ENCODE measurements at places on chromosomes 3 and 15.
A peak's percentile ranks its signal among the peaks of the same experiment; 100 is the strongest.

DNA sequence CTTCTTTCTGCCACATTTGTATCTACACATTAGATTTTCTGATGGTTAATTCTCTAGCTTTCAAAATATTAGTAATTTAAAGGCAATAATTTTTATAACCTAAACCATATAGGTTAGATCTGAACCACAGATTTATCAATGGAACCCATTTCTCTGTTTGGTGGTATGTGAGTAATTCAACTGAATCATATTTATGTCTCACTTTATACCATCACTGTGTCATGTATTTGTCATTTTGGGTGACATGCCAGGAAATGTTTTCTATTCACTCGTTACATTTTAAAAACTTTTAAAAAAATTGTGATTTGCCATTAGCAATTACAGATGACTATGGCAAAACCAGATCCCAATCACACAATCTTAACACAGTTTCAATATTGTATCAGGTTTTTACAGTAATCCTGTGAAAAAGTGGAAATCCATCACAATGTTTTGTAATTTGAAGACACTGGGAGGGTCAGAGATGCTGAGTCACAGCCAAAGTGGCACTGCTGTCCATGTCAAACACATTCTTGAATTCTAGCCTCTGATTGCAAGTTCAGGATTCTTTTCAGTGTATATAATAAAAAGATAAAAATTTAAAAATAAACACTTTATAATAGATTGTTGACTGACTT is 356.0 kb upstream of the RBMS3 start:
- no peak for DNase-seq

- no peak for DNase-seq
Observed at GRCh38 chr3:118863731-118864322, 170.8 kb downstream of the IGSF11 start.

- DNase-seq, result no peak
Observed at GRCh38 chr3:66326340-66326739, 105.5 kb downstream of the SLC25A26 start.

GRCh38 chr3:115768661-115769060 is 145.4 kb downstream of the GAP43 start:
- no peak for DNase-seq

DNA sequence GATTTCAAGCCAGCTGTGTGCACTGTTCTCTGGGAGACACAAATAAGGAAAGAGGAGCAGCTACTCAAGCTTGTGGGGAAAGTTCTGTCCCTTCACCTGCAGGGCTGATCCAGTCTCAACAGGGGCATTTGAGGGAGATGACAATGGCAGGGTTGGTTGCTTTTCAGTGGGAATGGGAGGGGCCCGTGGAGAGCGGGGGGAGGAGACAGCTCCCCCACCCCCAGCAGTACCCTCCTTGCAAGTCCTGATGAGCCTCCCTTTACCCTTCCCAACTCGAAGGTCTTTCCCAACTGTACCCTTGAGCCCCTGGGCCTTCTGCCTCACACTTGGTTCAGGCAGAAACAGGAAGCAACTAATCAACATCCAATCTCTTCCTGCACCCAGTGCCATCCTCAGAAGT is 71.8 kb upstream of the SNRPA1 start:
- no peak for DNase-seq

DNA sequence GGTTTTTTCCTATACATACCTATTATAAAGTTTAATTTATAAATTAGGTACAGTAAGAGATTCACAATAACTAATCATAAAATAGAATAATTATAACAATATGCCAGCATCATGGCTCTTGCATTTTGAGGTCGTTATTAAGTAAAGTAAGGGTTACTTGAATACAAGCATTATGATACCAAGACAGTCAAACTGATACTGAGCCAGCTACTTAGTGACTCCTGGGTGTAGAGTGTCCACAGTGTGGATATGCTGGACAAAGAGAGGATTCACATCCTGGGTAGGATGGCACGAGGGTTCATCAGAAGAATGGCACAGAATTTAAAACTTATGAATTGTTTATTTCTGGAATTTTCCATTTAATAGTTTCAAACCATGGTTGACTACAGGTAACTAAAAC is 157.2 kb upstream of the IL12A start:
- no peak for DNase-seq

DNA sequence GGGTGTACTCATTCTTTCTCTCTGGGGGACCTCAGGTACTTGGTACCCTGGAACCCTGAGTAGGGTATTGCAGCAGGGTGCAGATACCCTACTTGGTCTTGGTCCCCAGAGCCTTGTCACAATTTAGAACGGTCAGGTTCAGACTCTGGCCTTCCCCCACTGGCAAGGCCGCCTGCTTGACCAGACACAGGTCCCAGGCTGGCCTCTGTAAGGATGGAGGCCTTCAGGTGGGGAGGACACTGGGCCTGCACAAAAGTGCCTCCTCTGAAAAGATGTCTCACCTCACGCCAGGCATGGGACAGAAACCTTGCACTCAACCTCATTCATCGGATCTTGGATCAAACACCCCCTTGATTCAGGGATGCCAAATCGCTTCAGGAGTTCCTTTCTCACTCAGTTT is 158.4 kb downstream of the KLF13 start:
- DNase-seq, result no peak

DNA sequence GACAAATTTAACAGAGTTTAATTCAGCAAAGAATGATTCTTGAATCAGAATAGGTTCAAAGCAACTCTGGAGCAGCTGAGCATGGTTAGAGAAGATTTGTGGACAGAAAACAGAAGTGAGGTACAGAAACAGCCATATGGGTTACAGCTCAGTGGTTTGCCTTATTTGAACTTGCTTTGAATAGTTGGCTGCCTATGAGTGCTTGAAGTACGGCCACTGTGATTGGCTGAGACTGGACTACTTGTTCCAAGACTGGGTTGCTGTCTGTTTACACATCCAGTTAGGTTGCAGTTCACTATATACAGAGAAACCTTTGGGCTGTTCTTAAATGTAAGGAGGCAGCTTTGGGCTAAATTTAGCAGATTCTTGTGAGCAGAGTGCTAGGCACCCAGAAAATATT is 79.4 kb upstream of the CADPS start:
- no peak for DNase-seq

- no peak for DNase-seq
Observed at GRCh38 chr3:122581622-122582021, 4.2 kb downstream of the PARP15 start.

DNA sequence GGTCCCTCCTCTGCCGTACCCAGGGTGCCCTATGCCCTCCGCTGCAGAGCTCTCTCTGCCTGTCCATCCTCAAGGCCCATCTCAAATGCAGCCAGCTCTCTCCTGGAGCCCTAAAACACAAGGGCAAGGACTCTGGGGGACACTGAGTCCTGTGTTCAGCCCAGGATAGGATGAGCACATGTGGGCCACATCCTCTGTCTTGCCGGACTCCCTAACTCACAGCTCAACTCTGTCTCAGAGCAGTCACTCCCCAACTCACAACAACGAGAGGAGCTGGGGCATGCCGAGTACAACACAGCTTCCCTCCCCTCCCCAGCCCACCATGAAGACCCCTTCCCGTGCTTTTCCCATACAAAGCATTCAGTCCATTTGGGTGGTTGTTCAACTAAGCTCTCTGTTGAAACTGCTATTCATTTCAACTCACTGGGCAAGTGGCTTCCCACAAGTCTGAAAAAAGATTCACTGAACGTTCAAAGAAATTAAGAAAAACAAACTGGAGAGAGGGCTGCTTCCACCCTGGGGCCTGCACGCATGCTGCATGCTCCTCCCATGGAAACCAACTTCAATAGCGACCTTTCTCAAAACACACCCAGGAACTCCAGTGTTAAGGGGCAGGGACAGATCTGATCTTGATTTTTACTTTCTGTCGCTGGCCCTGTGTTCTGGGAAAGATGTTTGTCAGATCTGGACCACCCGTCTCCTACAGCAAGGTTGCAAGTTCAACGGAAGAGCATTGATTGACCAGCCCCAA is 124.3 kb upstream of the IGF1R start:
- DNase-seq, result no peak

GRCh38 chr15:81473177-81473576 is 99.2 kb upstream of the TMC3 start:
- no peak for DNase-seq

GRCh38 chr15:67170143-67170925 is 84.1 kb downstream of the AAGAB start:
- no peak for DNase-seq

DNA sequence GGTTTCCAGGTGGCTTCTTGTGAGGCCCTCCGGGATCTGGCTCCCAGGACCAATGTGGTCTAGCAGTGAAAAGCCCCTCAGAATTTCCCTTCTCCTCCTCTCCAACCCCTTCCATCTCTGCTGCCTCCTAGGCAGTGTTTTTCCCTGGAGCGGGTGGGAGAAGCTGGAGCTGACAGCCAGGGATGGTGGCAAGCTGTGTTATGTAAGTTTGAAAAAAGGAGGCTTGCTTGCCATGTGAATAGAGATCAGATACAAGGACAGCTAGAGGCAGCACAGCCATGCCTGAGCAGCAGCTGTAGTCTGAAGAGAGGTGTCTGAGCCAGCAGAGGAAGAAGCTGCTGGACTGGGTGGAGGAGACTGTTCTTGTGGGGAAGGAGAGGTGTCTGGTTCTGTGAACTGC is 20.6 kb downstream of the SNAPC5 start:
- DNase-seq, result no peak

- no peak for DNase-seq
Observed at GRCh38 chr3:41352510-41352909, 153.2 kb downstream of the CTNNB1 start.

GRCh38 chr15:62752657-62753517 is 289.7 kb upstream of the TPM1 start:
- no peak for DNase-seq

DNA sequence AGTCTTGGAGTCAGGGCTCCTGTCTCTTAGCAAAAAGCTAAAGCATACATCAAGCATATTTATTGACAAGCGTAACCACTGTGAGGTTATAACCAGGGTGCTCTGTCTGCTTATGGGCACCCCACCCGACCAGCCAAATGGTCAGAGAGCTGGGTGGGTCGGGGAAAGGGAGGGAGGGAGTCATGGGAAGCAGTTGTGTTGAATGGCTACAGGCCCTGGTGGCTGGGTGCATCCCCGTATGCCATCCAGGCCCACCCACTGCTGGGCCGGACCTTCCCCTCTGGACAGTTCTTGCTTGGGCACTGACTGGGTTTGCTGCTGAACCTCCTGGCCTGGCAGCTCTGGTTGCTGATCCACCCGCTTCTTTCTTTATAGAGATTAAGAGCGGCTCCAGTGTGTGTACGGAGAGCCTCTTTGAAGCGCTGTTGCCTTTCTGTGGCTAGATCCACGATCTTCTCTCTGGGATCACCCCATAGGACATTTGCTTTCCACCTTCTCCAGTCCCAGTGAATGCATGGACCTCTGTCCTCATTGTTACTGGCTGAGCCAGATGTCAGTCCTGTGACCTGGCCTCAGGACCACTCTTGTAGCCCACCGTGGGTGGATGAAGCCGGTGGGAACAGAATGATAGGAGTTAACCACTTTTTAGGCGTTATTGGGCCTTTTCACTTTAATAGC is 59.6 kb downstream of the SMAD3 start:
- DNase-seq, result no peak

GRCh38 chr3:69491975-69492374 is 106.1 kb upstream of the FRMD4B start:
- DNase-seq, result no peak

GRCh38 chr15:38622304-38622703 is 57.7 kb upstream of the RASGRP1 start:
- DNase-seq, result no peak

GRCh38 chr3:96877510-96877909 is 63.1 kb downstream of the EPHA6 start:
- no peak for DNase-seq

- DNase-seq, result no peak
Observed at GRCh38 chr3:131983689-131984088, 51.1 kb downstream of the CPNE4 start.

GRCh38 chr15:52463638-52464037 is 65.0 kb downstream of the MYO5A start:
- DNase-seq, result no peak

DNA sequence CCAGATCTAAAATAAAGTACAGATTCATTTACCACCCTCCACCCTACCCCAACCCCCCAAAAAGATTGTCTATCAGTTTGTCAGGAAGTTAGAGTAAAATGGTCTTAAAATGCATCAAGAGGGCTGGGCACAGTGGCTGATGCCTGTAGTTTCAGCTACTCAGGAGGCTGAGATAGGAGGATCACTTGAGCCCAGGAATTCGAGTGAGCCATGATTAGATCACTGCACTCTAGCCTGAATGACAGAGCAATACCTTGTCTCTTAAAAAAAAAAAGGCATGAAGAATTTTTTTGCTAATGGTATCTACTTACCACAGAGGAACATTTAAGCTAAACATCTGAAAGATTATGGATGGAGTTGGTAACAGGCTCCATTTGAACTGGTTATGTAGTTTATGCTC is 71.0 kb downstream of the RBM6 start:
- no peak for DNase-seq

- no peak for DNase-seq
Observed at GRCh38 chr15:40285151-40285550, 2.3 kb upstream of the ANKRD63 start.

- DNase-seq, result no peak
Observed at GRCh38 chr3:141049681-141050080, 1.5 kb upstream of the SPSB4 start.

GRCh38 chr3:122318620-122319019 is 6.4 kb upstream of the CSTA start:
- no peak for DNase-seq

DNA sequence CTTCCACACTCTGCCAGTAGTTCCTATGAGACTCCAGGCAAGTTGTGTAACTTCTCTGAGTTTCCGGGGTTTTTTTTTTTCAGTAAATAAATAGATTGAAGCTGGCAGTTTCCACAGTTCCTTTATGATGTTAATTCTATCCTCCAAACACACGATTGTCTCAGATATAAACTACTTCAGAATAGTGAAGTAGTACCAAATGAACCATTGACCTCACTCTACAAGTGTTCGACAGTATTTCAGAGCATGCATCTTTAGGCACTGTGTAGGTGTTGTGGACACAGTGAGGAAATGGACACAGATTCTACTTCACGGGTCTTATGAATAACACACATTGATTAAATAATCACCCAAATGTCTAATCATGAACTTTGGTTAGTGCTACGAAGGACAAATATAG is 136.1 kb upstream of the IGSF10 start:
- DNase-seq, result no peak

DNA sequence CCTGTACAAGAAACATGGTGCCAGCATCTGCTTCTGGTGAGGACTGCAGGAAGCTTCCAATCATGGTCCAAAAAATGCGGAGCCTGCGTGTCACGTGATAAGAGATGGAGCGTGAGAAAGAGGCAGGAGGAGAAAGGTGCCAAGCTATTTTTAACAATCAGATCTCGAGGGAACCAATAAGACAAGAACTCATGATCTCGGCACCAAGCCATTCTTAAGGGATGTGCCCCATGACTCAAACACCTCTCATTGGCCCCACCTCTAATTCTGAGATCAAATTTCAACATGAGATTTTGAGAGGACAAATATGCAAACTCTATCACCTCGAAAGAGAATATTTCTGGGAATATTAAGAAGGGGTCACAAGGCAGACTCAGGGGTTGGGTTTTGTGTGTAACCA is 107.2 kb downstream of the PYDC2 start:
- no peak for DNase-seq

- peak; percentile 1 for DNase-seq
Observed at GRCh38 chr3:59212128-59212779, 162.4 kb upstream of the CFAP20DC start.

Data from NCI-H1417 treated with DMSO at 0.1 percent for 48 hours (cell line).